NCI-H187 (cell line): ENCODE measurements at places on chromosomes 7 and 10.

- no peak for DNase-seq
Observed at GRCh38 chr10:133251388-133252222, 13.9 kb downstream of the VENTX start.

DNA sequence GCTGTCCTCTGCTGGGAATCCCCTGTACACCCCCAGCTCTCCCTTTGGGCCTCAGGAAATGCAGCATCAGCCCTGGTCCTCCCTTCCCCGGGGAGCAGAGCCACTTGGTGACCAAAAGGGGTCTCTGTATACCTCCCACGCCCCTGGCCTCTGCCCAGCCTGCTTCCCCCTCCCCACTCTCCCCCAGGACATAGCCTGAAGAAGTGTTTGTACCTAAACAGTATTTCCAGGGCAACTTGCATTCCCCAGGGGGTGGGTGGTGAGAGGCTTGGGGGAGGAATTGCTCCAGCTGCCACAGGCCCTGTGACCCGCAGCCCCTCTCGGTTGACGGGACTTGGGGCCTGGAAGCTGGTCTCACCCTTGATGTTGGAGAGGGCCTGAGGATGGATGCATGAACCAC, 39.3 kb downstream of the TMEM270 start:
- no peak for DNase-seq

DNA sequence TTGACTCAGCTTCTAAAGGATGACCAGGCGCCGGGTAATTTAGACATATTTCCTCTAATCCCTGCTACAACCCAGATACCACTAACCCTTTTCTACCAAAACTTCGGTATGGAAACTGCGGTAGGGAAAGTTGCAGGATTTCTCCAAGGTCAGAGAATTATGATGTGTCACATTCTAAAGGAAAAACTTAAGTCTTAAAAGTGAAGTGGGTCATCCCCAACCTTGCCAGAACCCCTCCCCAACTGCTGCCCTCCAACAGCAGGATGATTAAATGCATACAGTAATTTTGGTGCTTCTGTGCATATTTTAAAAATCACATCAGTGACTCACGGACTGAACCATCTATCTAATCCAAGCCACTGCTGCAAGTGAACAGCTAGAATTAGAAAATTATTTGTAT, 52.7 kb downstream of the GRB10 start:
- no peak for DNase-seq

DNA sequence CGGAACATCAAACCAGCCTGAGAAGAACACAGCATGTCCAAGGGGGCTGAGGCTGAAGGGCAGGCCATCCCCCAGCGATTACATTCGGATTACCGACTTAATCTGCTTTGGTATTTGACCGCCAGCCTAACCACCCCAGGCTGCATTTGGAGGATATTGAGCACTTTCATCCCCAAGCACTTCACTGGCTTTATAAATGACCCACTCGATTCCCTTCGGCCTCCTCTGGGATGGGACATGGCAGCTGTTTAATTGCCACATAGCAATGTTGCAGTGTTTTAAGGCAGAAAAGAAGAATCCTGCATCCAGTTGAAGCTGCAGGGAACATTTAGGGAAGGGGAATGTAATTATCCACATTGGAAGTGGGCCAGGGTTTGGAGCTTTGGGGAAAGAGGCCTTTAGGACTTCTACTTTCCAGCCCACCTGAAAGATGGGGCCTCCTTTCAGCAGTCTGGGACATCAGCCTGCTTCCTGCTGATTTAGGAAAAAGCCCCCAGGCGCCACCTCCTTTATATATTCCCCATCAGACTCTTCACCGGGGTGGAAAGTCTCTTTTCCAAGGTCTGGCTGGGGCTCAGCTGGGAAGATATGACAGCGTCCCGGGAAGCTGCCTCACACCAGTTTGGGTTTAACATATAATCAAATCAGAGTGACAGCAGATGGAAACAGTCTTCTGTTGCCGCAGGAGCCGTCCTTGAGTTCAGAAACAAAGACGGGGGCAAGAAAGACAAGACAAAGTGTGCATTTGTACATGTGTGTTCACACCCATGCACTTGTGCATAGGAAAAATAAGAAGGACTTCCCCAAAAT, 9.2 kb downstream of the DPCD start:
- DNase-seq, result no peak

GRCh38 chr10:5811387-5811821, 1.8 kb downstream of the GDI2 start:
- DNase-seq, result no peak

GRCh38 chr7:65390588-65390987, 16.9 kb downstream of the ZNF92 start:
- DNase-seq, result no peak

DNA sequence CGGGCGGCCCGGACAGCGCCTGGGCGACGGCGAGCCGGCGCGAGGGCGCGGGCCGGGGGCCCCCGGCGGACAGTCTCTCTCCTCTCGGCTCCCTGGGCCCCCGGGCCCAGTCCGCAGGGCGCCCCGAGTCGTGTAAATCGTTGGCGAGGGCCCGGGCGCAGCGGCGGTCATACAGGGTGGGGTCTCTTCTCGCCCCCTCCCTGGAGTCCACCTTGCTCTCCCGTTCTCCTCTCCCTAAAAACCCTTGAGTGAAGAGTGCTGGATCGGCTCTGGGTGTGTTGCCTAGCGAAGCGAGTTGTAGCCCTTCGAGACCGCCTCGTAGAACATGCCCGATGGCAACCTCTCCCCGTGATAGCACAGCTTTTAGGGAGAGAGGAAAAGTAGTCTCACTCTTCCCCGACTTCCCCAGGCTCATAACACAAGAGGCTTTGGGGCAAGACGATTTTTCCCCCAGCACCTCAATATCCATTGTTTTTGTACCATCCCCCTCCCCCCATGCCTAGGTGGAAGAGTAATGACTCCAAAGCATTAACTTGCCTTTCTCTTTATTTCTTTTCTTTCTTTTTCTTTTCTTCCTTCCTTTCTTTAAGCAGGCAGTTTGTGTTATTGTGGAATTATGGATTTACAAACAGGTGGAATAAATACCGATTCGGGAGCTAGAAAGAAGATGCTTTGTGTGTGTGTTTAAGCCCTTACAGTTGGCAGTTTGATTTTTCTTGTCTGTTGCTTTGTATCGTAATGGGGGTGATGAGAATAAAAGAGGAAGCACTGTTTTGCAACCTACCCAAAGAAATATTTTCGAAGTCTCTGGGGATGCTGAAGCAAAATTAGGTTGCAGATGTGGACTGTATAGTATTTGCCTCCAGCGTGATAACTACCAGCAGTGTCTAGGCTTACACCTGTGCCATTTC, 822 bp downstream of the SHOC2 start:
- DNase-seq, result peak; percentile 16

- no peak for DNase-seq
Observed at GRCh38 chr7:22566176-22566575, 66.2 kb upstream of the STEAP1B start.

- no peak for DNase-seq
Observed at GRCh38 chr10:9297580-9297979, 1243.1 kb downstream of the GATA3 start.

- no peak for DNase-seq
Observed at GRCh38 chr7:128076796-128077271, 45.6 kb upstream of the LRRC4 start.

GRCh38 chr10:125152450-125153368, 7.7 kb downstream of the CTBP2 start:
- DNase-seq, result no peak
